ENCODE measurements at places on chromosomes 7 and 10.

DNA sequence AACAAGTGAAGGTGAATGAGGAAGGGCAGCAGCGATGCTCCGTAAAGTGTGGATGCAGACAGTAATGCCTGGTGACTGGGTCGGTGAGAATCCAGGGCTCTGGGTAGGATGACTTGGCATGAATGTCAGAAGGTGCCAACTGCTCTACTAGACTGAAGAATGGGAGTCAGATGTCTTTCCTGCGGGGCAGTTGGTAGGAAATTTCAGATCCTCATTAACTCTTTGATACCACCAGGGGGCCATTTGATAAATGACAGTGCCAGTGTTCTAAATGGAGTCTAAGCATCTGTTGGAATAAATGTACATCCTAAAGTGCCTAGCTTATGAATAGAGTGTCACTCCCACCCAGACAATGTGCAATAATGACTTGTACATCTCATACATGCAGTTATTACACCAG, 462.0 kb downstream of the GRM8 start:
- no peak for DNase-seq

DNA sequence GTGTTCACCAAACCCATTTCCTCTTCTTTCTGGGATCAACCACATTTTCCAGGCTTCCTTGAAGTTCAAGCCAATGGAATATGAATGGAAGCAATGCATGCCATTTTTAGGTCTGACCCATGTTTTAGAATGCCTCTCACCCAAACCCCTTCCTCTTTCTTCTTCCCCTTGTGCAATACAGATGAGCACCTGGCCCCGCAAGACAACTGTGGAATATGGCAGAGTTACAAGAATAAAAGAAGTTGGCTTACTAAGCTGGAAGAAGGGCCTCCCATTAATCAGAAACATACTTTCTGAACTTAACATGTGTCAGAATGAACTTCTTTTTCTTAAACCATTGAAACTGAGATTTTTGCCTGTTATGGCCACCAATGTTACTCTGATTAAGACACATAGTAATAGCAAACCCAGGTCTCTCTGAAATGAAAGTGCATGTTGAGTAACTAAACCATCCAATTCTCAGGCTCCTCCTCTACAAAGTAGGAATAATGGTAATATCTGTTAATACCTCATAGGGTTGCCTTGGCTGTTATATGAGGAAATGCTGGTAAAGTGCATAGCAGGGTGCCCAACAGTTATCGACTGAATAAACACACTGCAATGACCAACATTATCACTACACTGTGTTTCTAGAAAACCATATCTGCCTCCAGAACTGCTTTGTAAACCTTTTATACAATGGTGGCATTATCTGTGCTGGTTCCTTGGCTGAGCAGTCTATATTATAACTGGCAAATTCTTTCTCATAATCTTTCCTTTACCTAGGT, 382.2 kb upstream of the NRP1 start:
- DNase-seq, result no peak

- no peak for DNase-seq
Measured at GRCh38 chr7:23117841-23118240, 12.3 kb downstream of the KLHL7 start.

DNA sequence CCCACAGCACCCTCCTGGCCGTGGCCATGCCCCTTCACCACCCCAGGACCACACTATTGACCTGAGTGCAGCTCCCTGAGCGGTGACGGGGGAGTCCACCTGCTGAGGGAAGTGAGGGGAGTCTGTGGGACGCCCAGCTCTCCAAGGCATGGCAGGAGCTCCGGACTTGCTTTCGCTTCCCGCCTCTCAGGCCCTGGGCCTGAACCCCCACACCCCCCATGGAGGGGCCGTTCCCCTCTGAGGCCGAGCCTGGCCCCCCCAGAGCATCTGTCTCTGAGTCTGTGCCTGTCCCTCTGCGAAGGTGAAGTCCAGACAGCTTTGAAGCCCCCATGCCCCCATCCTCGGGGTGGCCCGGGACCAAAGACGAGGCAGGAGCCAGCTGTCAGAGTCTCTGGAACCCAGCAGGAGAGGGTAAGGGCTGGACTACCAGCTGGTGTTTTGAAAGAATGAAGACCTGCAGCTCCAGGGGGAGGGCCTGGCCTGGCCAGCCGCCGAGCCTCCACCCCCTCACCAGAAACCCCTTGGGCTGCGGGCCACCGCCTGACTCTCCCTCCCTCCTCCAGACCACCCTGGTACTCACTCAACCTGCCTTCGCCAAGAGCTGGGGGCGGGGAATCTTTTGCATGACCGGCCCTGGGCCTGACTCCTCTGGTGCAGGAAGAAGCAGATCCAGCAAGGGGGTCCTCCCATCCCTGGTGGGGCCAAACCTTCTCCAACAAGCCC, 114.0 kb downstream of the PDGFA start:
- DNase-seq, result no peak

DNA sequence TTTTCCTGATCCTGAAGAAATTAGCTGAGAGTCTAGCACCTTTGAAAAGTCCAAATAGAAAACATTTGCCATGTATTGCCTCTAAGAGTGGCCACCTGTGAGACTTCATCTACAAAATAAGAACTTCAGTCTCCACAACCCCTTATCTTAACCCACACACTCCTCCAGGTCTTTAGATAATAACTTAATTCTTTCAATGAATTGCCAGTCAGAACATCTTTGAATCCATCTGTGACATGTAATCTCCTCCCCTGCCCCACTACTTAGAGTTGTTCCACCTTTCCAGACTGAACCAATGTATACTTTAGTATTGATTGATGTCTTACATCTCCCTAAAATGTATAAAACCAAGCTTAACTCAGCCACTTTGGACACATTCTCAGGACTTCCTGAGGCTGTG, 84.4 kb upstream of the FAM171A1 start:
- no peak for DNase-seq

DNA sequence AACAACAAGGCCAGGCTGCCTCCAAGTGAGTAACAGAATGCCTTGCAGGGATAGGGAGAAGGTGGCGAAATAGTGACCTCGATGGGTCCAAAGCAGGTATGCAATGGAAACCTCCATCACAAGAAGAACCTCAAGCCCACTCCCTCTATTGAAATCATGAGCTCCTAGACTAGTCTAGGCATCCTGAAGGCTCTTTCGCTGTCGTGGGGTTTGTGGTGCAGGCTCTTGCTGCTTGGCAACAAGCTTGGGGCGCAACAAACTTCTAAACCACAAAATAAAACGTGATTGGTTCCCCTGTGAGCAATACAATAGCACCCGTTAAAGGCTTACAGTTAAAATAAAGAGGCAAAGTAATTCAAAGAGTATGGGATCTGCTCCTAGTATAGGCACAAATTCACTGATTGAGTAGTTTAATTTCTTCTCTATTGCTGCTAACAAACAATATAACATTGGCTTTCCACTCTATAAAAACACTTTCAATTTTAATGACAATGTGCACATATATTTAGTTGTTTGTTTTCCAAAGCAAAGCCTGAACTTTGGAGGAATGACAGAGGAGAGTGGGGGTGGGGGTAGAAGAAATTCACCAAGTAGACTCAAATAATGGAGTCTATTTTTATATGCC, 64.1 kb downstream of the C10orf67 start:
- DNase-seq, result no peak

DNA sequence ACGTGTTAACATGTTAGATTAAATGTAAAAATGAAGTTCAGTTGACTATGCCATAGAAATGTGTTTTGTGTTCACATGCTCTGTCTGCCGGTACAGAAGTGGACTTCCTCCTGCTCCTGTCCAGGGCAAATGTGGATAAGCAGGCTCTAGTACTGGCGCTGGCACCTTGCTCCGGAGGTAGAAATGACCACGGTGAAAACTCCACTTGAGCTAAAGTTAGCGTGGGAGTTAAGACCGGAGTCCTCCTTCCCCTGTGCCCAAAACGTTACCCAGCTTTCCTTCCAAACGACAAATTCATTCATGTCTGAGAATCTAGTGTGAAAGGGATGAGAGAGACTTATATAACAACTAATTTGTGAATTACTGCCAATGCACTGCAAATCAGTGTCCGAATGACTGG, 35.0 kb upstream of the ATP6V0A4 start:
- no peak for DNase-seq

DNA sequence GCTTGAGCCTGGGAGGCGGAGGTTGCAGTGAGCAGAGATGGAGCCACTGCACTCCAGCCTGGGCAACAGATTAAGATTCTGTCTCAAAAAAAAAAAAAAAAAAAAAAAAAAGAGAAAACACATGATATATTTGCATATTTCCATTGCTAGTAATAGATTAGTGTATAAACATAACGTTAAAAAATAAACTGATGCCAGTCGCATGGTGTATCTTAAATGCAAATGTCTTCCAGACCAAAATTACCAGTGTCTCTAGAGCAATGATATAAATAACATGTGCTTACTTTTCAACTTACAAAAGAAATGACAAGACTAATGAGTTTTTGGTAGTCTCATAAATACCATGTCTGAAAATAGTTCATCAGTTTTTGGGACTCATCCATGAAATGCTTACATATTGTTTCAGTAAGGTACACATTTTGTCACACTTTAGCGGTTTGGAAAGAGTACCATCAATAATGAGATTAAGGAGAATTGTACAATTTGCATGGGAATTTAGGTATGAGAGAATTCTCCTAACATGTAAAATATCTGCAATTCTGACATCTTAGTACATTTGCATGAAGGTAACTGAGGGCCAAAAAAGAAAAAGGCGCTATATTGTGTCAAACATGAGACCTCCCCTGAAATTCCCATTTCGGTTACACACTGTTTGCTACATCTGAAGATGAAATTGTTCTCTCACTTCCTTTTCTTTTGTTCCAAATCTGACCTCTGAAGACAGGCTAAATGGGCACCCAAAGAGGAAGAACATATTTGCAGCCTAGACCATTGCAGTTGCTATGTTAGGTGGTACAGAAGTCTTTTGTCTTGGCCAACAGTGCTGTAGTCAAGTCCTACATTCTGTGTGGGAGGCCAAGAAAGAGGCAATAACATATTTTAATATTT, 51.5 kb upstream of the PIP4K2A start:
- no peak for DNase-seq

GRCh38 chr7:73622527-73622908, 1.8 kb downstream of the MLXIPL start:
- no peak for DNase-seq

DNA sequence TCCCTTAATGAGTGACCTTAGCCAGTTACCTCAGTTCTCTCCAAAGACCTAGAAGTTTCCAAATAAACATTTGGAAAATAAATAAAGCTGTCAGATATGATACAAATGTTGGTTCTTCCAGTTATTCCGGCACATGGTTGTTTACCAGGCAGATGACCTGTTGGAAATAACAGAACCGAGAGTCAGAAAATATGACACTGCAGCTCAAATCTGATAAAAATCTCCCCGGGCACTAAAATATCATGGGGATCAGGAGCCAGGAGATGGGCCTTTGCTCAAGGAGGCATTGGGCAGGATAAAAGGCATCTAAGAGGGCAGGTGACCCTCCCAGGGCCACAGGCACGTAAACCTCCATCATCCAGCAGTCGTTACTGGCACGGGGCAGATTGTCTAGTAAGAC, 164.0 kb upstream of the LYZL1 start:
- no peak for DNase-seq

- no peak for DNase-seq
Measured at GRCh38 chr7:6310271-6310993, 38.0 kb upstream of the CYTH3 start.

DNA sequence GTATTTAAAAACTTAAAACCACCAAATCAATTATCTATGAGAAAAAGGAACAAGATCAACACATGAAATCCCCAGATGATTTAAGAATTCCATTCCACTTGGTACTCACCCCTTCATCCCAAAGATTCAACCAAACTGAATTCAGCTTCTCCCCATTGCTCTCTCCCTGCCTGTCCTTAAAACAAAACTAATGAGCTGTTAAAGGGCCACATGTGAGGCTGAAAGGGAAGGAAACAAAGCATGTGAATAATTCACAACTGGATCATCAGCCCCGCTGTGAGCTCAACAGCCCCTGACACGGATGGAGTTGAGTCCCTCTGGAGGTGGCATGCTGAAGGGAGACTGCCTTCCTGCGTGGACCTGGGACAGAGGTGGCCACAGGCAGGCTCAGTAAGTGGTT, 32.9 kb downstream of the VOPP1 start:
- no peak for DNase-seq

GRCh38 chr7:50262916-50263690, 41.4 kb upstream of the IKZF1 start:
- no peak for DNase-seq

DNA sequence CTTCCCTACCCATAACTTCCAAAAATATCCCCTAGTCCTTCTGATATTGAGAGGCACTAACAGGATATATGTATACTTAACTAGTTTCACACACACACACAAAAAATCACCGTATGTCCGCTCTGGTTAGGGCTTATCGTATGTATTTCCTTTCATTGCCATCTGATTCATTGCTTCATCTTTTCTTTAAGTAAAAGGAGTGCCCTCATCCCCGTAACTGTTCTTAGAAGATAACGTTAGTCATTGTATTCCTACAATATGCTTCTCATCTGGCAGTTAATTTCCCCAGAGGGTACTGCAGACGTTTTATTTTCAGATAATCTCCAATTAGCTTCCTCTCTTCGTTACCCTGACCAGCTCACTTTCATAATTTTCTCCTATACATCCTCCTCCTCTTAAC, 37.3 kb downstream of the NRCAM start:
- DNase-seq, result no peak

All from CD8-positive, alpha-beta memory T cell (primary cell).